ENCODE measurements at places on chromosomes 1 and 21.

GRCh38 chr21:36369064-36369685 is 16.0 kb upstream of the CHAF1B start:
- DNase-seq: no peak

DNA sequence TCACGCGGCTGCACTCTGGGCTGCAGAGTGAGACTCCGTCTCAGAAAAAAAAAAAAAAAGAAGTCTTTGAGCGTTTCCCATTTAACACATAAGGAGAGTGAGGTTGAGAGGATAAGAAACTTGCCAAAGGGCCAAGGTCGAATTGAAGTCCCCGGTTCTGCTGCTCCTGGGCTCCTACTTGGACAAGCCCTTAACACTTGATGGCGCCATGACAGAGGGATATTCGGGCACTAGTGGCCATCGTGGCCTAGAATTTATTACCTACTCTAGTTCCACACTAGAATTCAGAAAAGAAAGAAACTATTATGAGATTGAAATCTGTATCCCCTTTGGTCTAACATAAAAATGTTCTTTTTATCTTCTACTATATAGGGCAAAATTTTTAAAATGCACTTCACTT is 65.7 kb upstream of the NEK2 start:
- DNase-seq: no peak

- DNase-seq: no peak
Measured at GRCh38 chr1:30714025-30714424, 9.4 kb downstream of the MATN1 start.

GRCh38 chr21:39125752-39126485 is 57.3 kb downstream of the PSMG1 start:
- DNase-seq: no peak

GRCh38 chr1:85387781-85388180 is 77.2 kb downstream of the DDAH1 start:
- DNase-seq: no peak

GRCh38 chr1:67601955-67602354 is 83.0 kb upstream of the GADD45A start:
- DNase-seq: no peak

GRCh38 chr1:52192024-52192423 is 50.1 kb downstream of the ZFYVE9 start:
- no peak for DNase-seq

DNA sequence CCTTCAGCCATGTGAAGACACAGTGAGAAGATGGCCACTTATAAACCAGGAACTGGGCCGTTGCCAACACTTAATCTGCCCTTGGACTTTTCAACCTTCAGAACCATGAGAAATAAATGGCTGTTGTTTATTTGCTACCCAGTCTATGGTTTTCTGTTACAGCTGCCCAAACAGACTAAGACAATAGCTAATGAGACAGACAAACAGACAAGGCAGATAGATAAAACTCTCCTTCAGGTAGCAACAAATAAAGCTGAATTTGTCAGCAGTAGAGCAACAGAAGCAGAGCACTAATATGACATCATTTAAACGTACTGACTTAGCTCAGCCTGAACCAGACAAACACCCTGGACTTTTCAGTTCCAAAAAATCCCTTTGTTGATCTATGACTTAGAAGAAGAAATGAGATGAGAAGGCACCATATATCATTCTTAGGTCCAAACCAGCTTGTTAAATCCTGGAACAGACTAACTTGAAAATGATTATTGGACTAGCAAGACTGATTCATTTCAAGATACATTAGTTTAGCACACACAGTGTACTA is 27.0 kb downstream of the ZZZ3 start:
- no peak for DNase-seq

DNA sequence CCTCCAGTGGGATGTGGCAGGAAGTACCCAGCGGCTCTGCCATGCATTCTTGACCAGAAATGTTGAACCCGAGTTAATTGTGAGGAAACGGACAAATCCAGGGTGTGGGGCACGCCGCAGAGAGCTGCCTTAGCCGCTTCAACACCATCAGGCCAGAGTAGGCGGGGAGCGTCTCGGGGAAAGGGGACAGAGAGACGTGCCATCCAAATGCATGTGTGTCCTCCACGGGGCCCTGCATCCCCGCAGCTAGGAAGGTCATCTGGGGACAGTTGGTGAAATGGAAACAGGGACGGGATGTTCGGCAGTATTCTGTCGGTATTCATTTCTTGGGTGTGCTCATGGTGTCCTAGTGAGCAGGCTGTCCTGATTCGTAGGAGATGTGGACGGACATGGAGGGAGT is 59.1 kb upstream of the TRAPPC10 start:
- DNase-seq: no peak

GRCh38 chr1:14262637-14263036 is 335.8 kb upstream of the KAZN start:
- DNase-seq: no peak

- no peak for DNase-seq
Measured at GRCh38 chr1:58928514-58928913, 144.7 kb upstream of the JUN start.

DNA sequence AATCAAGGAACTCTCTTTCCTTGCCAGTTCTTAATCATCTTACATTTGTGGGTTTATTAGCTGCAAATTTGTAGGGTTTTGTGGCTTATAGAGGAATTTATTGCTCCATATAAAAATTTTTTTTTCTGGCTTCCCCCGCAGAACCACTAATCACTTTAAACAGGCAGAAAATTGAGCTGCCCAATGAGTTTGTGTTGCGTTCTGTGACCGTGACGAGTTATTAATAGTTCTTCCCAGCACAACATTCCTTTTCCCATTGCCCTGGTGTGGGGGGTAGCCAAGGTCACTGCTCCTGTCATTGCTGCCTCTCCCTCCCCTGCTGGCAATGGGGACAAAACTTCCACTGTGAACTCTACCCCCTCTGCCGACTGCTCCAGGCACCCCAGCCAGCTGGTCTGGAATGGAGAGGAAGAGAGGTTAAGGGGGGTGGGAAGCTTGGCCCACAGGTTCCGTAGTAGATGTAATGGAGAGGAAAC is 55.1 kb downstream of the UBE2T start:
- DNase-seq: no peak

DNA sequence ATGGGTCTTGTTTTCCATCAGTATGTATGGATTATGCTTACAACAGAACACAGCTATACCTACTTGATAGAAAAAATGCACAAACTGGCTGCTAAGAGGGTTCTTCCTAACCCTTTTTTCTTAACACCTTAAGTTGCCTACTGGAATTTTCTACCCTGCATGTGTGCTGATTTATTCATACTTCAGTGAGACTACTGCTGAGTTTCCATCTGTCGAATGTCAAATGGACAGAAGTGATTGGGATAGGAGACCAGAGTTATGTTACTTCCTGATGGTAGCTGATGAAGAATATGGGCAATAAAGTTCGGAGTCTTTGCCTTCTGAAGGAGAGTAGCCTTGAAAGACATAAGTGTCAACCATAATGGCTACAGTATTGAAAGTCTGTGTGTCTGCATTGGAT is 6.5 kb upstream of the DNM3 start:
- DNase-seq: no peak

DNA sequence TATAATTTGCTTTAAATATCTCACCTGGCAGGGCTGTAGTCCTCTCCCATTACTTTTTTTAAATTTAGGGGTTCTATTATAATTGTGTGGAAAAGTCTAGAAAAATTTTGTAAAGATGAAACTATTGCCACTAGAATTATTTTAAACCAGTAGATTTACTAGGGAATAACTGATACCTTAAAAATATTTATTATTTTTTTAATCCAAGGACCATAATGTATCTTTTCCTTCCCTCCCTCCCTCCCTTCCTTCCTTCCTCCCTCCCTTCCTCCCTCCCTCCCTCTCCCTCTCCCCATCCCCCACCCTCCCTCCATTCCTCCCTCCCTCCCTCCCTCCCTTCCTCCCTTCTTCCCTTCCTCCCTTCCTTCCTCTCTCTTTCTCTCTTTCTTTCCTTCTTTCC is 90.5 kb downstream of the DNM3 start:
- no peak for DNase-seq

DNA sequence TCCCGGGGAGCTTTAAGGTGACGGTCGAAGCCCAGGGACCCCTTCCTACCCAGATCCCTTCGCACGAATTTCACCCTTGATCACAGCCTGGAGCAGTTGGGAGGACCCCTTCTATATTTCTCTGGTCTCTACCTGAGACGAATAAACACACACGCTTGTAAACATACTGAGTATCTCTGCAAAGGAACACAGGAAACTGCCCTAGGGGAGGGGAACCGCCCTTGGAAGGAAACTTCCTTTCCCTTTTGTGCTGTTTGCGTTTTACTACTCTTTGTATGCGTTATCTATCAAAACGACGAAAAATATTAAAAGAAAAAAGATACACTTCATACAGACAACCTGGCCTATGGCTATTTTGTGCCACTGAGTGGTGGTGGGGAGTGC is 750 bp downstream of the NECAP2 start:
- peak; percentile 6 for DNase-seq

DNA sequence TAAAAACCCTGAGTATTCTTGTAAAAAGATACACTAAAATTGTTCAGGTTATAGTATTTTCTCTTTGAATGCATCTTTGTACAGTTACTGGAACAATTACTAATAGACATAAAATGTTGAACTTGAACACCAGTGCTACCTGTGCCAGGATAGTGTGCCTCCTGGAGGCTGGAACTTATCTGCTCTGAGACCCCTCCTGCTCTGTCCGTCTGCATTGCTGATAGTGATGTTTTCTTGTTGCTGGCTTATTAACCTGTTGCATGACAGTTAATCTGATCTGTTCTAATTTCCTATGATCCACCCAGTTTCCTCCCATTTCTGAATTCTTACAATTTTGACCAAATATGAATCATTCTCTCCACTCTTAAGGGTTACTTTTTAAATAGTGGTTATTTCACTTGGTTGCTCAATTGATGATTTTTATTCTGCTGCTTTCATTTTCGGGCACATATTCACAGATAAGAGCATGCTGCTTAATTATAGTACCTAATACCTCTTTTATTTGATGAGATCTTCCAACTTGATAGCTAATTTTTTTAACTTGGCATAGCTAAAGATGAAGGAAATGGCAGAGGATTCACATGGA is 101.4 kb downstream of the CC2D1B start:
- DNase-seq: no peak

DNA sequence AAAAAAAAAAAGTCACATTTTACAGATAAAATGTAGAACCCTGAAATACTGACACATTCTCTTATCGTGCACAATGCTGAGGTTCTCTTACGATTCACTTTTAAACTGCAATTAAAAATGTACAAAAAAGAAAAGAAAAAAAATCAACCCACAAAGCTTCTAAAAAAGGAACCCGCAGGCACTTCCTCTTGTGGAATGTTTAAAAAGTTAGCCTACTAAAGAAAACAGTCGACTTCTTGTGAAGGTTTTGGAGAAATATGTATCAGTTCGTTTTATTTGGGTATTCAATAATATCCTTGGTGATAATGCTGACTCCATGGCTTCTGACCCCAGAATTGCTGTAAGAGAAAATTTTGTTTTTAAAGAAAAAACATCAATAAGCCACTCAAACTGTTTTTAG is 10.2 kb downstream of the HNRNPU start:
- DNase-seq: no peak

- no peak for DNase-seq
Measured at GRCh38 chr1:31445951-31446350, 32.9 kb downstream of the SERINC2 start.

GRCh38 chr1:222616525-222616924 is 1.4 kb upstream of the MIA3 start:
- DNase-seq: no peak

GRCh38 chr1:106600626-106601025 is 455.8 kb upstream of the PRMT6 start:
- DNase-seq: no peak

DNA sequence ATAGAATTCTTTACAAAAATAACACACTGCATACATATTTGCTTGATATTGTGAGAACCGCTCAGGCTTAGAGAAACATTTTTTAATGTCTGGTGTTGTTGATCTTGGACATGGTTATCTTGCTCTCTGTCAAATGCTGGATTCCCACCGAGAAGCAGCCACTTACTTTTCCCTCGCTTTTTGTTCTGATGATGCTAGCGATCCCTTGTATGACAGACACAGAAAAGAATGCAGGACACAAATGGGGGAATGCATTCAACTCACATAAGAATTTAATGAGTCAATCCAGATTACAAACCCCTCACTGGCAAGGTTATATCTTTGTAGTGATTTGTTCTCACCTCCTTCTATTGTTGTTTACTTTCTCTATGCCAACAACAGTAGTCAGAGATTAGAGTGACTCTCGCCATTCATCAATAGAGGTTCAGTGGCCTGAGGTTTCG is 76.8 kb upstream of the AKT3 start:
- DNase-seq: no peak

DNA sequence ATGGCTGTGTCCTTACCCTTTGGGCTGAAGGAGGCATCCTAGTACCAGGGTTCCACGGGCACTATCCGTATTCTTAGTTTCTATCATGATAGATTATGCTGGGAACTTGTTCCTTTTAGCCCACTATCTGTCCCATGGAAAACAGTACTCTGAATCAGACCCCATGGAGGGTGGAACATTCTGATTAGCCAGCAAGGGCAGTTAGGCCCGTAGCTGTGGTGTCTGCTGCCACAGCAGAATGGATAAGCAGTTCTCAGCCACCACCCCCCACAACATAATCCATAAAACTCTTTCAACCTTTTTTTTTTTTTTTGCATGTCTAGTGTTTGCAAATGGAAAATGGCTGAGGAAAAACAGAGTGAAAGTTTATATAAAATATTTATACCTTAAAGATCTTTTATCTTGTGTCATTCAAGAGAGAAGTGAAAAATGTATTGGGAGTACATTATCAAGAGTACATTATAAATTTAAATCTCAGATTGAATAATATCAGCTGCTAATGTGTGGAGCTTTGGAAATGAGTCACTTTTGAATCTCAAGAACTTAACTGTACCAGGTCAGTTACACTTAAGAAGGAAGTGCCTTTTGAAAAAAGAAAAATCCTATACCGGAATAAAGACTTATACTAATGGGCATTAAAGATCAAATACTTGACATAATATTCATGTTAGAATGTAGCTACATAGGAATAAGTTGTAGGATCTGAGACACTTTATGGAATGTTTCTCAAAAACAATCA is 80.3 kb downstream of the NFIA start:
- DNase-seq: no peak

DNA sequence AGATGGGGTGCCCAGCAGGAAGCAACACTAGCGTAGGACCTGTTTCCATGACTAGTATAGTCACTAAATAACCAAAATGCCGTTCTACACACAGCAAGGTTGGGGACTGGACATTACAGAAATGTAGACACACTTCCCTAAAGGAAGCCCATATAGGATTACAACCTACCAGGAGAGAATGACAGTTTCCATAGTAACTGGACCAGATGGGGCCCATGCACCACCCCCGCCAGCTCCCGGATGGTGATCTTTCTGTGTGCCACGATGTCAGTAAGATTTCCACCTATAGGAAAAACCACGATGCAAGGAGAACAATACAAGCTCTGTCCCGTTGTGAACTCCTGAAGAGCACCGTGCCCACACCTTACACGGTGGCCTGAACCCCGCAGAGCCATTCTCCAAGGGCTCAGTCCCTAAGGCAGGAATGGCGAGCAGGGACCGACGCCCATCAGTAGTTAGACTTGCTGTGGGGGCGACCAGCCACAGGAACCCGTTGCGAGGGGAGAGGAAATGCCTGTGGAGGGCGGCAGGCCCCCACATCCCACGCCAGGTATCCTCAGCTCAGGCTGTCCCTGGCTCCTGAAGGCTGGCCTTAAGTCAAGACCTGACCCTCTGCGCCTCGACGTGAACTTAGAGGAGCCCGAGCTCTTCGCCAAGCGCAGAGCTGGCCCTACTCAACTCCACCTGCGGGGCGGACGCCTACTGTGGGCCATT is 13.6 kb upstream of the CEP85 start:
- no peak for DNase-seq
